ENCODE measurements at places on chromosomes 13 and 19.

- DNase-seq: peak; percentile 92
These were observed 4.7 kb downstream of the ALOX5AP start for GRCh38 chr13:30739761-30740642.

DNA sequence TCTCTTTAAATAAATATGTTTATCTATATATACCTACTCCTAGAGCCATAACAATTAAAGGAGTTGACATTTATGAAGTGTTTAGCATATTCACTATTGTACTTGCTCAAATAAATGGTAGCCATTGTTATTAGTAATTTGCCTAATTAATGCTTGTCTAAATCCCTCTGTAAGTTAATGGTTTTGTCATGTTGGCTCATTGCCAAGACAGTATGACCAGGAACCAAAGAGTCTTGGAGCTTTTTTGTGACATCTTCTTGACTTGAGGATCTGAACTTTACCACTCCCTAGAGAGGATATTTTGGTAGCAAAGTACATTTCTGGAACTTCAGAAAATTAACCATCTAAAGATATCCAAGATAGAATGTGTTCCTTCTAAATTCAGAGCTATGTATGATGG, 15.5 kb downstream of the FRY start:
- DNase-seq: no peak

DNA sequence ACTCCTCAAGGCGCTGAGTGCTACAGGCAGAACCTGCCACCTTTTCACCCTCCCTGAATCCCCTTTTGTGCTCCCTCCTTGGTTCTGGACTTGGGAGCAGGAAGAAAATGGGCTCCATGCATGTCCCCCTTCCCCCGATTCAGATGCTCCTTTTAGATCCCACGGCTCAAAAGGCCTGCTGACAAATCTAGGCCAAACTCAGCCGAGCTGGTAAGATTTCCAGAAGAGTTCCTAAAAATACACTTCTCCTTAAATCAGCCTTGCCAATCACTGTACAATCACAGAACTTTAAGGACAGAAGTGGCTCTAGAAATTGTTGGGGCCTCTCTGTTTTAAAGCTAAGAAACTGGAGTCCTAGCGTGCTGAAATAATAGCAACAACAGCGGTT, 37.3 kb downstream of the MBNL2 start:
- DNase-seq: no peak

DNA sequence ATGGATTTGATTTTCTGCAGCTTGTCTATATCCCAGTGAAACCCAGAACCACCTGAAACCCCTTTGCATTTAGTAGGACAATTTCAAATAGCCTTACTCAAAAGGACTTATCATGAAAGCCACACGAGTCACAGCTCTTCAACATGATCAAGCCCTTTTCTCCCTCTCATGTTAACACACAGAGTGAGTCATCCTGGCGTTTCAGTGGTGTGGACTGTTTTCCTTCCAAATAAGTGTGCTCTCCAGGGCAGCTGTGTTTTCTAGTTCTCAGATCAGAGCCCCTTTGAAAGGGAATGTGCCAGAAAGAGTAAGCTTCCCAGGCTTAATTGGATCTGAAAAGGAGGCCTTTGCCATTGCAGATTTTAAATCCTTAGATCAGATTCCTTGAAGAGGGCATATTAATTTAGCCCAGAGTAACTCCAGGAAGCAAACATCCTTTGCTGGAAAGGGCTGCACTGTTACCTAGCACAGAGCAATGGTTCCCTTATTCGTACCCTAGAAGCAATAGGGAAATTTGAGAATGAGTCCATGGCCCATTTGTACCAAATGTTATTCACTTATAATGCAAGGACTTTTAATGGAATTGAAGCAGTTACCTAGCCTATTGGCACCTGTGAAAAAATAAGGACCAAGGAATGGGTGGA, 51.3 kb downstream of the ERICH6B start:
- DNase-seq: peak; percentile 71

GRCh38 chr13:104011505-104012241, 945.5 kb upstream of the SLC10A2 start:
- DNase-seq: no peak

DNA sequence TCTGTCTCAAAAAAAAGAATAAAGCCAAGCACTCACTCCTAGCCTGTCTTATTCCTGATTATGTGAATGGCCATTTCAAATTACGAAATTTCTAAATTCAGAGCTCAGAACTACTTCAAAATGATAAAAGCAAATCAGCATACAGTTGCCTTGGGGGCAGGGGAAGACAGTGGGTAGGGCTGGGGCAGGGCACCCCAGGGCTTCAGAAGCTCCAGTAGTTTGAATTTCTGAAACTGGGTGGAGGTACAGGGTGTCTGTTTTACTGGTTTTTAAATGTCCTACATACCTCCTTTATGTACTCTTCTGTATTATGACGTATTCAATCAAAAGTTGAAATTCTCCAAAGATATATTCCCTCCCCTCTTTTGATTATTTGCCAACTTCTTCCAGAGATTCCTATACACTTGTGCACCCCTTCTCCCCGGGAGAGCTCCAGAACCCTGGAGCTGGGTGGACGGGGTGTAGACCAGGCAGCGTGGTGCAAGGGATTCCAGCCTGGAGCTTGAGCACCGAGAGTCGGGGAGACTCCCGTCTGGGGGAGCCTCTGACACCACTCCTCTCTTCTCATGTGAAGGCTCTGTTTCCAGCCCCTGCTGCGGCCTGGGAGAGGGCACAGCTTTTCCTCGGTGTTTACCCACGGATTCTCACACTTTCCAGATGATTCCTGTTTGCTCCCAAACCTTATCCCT, 84.7 kb upstream of the GPR183 start:
- no peak for DNase-seq

DNA sequence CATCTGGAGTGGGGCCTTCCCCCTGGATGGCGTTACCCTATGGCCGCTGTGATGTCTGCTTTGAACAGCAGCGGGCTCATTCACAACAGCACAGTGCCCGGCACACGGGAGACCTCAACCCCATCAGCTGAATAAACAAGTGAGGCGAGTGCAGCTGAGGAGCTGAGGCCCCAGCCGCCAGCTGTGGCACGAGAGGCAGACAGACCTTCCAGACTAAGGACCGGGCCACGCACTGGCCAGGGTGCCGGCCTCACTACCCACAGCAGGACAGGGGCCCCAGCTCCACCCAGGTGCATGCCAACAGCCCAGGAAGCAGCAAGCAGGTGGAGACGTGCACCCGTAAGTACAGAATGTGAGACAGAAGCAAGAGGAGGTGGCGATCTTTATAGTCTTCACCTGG, 39.6 kb downstream of the STK24 start:
- no peak for DNase-seq

Measured in mammary epithelial cell (primary cell).